ENCODE measurements at places on chromosomes 13 and 19.

DNA sequence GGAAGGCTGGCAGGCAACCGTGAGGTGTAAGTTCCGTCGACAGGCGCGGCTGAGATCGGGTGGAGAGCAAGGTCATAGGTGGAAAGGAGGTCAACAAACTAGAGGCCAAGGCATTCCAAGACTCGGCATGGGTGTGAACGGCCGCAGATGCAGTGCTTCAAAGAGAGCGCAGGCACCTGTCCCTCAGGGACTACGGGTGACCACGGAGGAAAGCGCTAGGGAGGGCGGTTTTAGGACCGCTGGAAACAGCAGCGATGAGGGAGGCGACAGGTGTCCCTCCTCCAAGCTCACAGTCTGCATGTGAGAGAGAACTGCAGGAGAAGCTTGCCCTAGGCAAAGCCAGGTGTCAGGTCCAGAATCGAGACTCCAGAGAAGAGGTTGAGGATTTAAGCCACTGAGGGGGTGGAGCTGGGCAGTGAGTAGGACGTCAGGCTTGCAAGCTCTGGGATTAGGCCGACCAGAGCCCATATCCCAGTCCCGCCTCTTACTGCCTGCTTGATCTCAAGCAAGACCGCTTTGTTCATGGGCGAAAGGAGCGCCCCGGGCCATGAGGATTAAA lies 1.6 kb upstream of the MLNR start:
- DNase-seq, result no peak

- DNase-seq, result no peak
Observed at GRCh38 chr13:33606692-33607091, 211.3 kb upstream of the RFC3 start.

GRCh38 chr13:99347911-99348451 lies 40.8 kb upstream of the GPR183 start:
- DNase-seq, result no peak

- no peak for DNase-seq
Observed at GRCh38 chr13:52359534-52359933, 46.4 kb downstream of the THSD1 start.

DNA sequence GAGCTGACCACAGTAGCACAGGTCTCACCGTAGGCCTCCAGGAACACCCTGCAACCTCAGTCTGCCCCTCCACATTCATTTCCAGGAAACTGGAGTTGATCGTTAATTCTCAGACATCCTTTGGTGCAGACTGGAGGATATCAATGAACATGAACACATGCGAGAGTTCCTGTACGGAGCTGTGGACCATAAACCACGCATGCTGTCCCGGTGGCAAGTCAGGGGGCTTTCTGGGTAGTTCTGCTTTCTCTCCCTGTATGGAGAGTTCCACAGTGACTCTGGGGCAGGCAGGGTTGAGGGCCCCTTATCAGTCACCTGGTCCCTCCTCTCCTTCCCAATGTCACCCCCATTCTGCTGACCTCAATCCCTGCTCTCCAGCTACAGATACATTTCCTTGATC lies 55.5 kb upstream of the URI1 start:
- no peak for DNase-seq

- no peak for DNase-seq
Observed at GRCh38 chr19:45439190-45439568, 15.5 kb upstream of the ERCC1 start.

DNA sequence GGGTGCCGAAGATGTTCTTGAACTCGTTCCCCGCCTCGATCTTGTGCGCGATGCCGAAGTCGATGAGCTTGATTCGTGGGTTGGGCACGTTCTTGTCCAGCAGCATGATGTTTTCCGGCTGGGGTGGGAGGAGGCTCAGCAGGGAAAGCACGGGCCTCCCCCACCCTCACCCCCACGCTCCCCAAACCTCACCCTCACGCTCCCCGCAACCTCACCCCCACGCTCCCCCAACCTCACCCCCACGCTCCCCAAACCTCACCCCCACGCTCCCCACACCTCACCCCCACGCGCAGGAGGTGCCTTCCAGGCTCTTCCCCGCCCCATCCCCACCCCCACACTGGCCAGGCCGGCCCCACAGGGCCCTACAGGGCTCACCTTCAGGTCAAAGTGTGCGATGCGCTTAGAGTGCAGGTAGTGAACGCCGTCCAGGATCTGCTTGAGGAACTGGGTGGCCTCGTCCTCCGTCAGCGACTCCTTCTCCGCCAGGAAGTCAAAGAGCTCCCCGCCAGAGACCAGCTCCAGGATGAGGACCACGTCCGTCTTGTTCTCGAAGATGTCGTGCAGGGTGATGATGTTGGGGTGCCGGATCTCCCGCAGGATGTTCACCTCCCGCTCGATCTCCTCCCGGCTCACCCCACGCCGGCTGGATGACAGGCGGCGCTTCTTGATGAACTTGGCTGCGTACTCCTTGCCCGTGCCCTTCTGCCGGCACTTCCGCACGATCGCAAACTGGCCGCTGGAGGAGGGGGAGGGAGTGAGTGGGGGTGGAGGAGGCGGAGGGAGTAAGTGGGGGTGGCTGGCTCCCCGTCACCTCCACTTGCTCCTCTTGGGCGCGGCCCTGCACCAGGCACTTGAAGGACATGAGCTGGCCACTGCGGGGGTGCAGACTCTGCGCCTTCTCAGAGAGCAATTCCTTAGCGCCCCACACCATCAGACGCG lies 6.4 kb downstream of the DAPK3 start:
- DNase-seq, result no peak

- no peak for DNase-seq
Observed at GRCh38 chr19:45938733-45939319, 24.2 kb upstream of the NANOS2 start.

DNA sequence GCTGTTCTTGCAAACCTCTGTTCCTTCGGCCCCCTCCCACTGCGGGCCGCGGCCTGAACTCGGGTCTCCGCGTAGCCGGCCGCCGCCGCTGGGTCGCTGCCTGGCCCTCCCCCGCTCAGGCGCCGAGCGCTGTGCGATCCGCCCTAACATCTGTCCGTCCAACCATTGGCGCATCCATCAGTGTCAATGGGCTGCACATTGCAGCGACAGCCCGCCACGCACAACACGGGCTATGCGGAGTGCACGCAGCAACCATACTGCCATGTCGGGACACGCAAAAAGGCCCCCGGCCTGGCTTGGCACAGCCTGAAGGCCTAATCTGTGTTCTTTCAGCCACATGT lies 2.6 kb upstream of the TSHZ3 start:
- no peak for DNase-seq

GRCh38 chr13:99296398-99296797 lies 10.8 kb downstream of the GPR183 start:
- DNase-seq, result no peak

GRCh38 chr19:45448887-45449299 lies 18.9 kb upstream of the FOSB start:
- DNase-seq, result no peak

DNA sequence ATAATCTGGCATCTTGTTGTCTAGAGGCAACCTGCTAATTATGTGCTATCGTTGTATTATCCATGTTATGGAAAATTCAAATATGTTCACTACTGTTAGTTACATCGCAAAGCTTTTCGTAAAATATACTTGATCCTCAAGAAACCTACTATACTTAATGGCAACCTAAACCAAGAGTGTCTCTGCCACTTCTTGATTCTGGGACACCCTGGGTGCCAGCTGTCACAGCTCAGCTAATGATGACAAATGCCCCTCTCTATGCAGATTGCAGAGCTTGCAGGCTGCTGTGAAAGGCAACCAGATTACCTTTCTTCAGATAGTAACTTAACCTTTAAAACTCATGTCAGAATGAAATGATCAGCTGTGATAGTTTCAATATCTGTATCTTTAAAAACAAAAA lies 8.9 kb upstream of the MAB21L1 start:
- DNase-seq, result no peak

- no peak for DNase-seq
Observed at GRCh38 chr13:112679932-112680677, 9.7 kb upstream of the ATP11A start.

DNA sequence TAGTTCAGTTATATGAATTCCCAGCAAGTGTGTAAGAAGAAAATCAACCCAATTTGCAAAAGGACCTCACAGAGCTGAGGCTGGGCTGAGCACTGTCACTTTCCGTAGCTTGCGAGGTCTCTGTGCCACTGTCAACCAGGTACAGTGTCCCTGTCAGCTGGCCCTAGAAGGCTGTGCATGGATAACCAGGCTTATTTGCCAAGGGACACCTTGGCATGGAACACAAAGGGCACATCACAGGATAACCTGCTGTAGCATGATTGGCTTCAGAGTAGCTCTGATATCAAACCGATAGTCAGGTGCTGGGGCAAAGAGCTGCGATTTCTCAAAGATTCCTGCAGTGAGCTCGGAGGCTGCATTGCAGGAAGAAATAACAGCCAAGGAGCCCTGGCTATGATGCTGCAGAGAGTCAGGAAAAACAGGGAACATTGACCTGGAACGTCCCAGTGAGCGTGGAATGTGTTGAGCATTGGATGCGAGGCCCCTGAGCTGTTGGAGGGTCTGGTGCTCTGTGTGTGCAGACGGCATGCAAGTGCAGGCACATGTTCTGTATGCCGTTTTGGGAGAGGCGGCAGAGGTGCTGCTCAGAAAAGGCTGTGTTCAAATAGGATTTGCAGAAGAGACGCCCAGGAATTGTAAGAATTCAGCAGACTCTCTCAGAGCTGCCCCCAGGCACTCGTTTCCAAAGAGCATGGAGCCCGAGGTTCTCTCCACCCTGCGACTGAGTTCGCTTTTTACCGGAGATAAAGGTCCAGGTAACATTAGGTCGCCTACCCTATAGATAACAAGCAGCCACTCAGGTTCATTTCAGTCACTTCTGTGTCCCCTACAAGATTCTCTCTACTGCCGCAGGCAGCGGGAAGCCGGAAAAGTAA lies 213.5 kb upstream of the IRS2 start:
- DNase-seq, result no peak

GRCh38 chr13:37481011-37481884 lies 117.3 kb downstream of the POSTN start:
- DNase-seq, result no peak

DNA sequence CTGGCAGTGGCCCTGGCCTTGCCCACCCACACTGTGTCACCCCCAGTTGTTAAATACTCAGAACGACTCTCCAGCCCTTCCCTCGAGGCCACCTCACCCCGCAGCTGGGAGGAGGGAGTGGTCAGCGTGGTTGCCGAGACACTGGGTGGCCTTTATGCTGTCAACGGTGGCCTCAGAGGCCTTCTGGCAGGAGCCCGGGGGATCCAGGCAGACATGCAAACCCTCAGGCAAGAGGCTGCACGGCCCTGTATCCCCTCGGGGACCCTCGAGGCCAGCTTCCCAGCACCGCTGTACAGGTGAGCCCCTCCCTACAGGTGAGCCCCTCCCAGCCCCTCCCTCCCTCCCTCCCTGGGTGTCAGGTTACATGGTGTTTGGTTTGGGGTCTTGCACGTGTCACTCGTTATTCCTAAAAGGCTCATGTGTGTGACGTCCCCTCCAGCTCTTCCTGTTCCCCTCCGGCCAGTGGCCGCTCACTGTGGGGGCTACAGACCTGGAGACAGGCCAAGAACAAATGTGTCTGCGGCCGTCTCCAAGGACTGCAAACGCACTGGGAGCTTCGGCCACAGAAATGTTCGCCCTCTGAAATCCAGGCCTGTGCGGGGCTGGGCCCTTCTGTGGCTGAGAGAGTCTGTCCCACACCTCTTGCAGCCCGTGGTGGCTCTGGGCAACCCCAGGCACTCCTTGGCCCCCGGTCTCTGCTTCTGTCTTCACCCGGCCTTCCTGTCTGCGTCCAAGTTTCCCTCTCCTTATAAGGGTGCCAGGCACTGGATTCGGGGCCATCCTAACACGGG lies at the start of gene TEKTIP1:
Gene TEKTIP1 (plus strand): TSS at position 210 of the 791 bp plus-strand sequence. CDS start 4 bp downstream, at position 214.
- DNase-seq, result no peak

GRCh38 chr19:11964858-11965645 lies at the start of gene ZNF763:
ZNF763 (plus strand) TSS chr19:11965040; CDS start chr19:11965209, 169 bp downstream.
- peak; percentile 80 for DNase-seq

GRCh38 chr19:35868172-35868822 lies at the start of gene APLP1:
APLP1 (plus strand) TSS chr19:35868574; CDS start chr19:35868637, 63 bp downstream.
- peak; percentile 62 for DNase-seq

GRCh38 chr19:39318071-39318470 lies 2.6 kb downstream of the LRFN1 start:
- DNase-seq, result no peak

Data from NCI-H526 treated with DMSO at 0.1 percent for 48 hours (cell line).